ENCODE measurements at places on chromosomes 2 and 18.
A peak's percentile ranks its signal among the peaks of the same experiment; 100 is the strongest.

GRCh38 chr2:238141541-238142318 lies 3.3 kb downstream of the KLHL30 start:
- DNase-seq = peak; percentile 42

- no peak for DNase-seq
These were observed 638 bp downstream of the ZNF521 start for GRCh38 chr18:25351280-25351775.

GRCh38 chr2:3930246-3930645 lies 226.9 kb downstream of the DCDC2C start:
- no peak for DNase-seq

GRCh38 chr2:162888652-162889051 lies 50.1 kb upstream of the KCNH7 start:
- no peak for DNase-seq

DNA sequence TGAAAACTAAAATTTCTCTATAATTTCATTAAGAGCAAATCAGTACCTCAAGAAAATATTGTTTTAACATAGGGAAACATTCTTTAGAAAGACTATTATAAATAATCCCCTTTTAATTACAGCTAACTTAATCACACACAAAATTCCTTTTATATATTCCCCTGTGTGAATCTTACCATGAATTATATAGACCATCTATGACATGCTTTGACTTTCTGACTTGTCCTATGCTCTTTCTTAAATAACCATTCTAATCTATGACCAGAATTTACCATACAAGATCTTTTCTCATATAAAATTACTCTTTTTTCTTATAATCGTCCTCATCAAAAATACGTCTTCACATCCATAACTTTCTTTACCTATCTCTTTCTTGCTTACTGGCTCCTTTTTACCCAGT lies 824.2 kb upstream of the FAM98A start:
- DNase-seq = no peak

GRCh38 chr2:25419678-25420242 lies 78.0 kb upstream of the DNMT3A start:
- no peak for DNase-seq

Measured in HFF-Myc (cell line).